ENCODE measurements at places on chromosomes 16 and 17.
A peak's percentile ranks its signal among the peaks of the same experiment; 100 is the strongest.

GRCh38 chr17:45003877-45004276 is 35.8 kb upstream of the C1QL1 start:
- no peak for DNase-seq

GRCh38 chr16:1723450-1724147 is 17.6 kb downstream of the MAPK8IP3 start:
- peak; percentile 43 for DNase-seq

GRCh38 chr16:58211846-58212245 is 13.9 kb upstream of the CSNK2A2 start:
- DNase-seq = no peak

- DNase-seq = no peak
These were observed 132.8 kb upstream of the NETO2 start for GRCh38 chr16:47276522-47276921.

DNA sequence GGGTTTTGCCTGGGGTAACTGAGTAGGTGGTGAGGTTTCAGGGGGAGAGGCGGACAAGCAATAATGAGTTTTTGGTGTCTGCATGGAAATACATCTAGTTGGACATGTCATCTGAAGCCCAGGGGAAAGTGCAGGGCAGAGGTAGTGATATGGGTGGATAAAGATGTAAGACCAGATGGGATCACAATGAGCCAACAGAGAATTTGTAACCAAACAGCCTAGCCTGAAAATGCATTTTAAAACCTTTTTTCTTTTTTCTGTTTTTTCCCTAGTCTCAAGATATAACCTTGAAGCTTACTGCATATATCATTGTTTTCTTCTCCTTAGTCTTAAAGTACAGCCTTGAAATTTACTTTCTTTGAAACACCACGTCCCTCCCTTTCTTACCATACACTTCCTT is 3.7 kb upstream of the ZNF19 start:
- no peak for DNase-seq

DNA sequence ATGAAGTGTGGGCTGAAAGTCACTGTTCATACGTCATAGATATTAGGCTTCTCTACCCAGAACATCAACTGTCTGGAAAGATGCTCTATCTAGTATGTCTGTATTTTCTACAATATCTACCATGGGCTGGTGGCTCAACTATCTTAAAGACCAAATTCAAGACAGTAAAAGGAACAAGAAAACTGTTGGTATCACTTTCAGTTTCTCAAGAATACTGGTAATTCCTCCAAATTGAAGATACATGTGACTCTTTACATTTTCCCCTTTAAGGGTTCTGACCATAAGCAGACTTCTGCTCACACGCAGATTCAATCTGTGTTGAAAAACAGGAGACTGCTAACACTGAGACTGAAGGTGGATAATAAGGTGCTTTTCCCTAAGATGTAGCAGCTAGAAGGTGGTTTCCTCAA is 24.2 kb downstream of the XPO6 start:
- no peak for DNase-seq

DNA sequence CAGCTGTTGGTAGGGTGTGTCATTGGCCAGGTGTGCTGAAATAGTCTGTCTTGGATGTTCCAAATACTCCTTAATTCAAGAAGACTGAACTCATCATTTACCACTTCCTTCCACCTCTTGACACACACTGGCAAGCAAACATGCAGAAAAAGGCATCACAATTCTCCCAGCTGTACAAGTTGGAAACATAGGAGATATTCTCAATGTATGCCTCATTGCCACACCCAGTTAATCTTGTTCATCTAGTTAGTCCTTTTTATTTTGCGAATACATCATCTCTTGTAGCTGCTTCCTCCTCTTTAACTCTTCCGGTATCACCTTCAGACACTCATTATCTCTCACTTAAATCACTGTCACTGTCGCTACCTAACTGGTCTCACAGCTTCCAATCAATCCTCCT is 75.1 kb upstream of the GOT2 start:
- no peak for DNase-seq

GRCh38 chr17:39138431-39139160 is 12.8 kb downstream of the PLXDC1 start:
- DNase-seq = no peak

- DNase-seq = no peak
These were observed 1.3 kb downstream of the IGFALS start for GRCh38 chr16:1791943-1792812.

DNA sequence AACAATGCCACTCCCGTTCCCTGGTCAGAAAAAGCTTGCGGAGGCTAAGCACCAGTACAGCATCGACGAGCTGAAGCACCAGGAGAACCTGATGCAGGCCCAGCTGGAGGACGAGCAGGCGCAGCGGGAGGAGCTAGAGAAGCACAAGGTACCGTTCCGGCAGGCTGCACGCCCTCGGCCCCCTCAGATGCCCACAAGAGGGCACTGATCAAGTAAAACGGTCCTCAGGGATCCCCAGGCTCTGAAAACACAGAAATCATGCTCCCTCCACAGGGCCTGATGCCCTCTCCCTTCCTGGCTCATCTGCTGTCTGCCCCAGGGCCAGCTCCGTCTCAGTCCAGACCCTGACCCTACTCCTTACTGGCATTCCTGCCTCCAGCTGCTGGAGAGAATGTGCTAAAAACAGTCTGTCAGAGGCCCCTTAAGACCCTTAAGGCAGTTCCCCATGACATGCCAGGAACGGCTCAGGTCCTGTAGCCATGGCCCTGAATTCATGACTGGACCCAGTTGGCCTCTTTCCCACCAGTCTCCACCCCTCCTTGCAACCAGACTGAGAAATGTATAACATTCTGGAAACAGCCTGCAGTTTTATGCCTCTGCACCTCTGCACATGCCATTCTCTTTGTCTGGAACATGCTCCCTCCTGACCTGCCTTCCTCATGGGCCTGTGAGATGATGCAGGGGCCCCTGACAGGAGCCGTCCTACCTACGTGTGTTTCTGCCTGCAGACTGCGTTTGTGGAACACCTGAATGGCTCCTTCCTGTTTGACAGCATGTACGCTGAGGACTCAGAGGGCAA is 21.8 kb downstream of the DRC3 start:
- no peak for DNase-seq

- DNase-seq = no peak
These were observed 5.6 kb upstream of the ST3GAL2 start for GRCh38 chr16:70444249-70445063.

- no peak for DNase-seq
These were observed 17.3 kb downstream of the COTL1 start for GRCh38 chr16:84600343-84601229.

DNA sequence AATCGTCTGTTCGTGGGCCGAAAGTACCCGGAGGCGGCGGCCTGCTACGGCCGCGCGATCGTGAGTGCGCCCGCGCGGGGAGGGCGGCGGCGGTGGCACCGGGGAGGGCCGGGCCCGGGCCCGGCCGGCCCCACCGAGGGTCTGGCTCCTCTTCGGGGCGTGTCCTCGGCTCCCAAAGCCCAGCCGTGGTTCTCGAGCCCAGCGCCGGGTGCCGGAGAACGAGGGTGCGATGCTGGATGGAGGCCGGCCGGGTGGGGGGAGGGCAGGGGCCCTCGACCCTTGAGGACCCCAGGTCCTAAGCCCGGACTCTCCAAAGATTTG is 375 bp downstream of the STUB1 start:
- DNase-seq = no peak

GRCh38 chr17:310111-311010 is 42.2 kb downstream of the RPH3AL start:
- DNase-seq = no peak

DNA sequence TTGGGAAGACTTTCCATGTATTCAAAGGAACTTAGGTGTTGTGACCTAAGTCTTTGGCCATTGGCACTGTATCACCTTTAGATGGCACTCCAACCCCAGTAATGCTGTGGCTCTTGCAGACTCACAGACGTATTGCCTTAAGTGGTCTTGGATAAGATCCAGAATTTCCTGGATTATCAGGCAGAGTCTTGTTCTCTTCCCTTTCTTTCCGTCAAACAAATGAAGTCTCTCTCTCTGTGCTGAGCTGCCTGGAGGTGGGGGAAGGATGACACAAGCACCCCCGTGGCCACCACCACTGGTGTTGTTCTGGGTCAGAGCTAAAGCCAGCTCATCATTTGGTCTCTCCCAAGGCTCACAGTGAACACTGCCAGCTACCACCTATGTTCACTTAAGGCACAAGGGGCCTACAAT is 789.9 kb upstream of the KIF2B start:
- no peak for DNase-seq

DNA sequence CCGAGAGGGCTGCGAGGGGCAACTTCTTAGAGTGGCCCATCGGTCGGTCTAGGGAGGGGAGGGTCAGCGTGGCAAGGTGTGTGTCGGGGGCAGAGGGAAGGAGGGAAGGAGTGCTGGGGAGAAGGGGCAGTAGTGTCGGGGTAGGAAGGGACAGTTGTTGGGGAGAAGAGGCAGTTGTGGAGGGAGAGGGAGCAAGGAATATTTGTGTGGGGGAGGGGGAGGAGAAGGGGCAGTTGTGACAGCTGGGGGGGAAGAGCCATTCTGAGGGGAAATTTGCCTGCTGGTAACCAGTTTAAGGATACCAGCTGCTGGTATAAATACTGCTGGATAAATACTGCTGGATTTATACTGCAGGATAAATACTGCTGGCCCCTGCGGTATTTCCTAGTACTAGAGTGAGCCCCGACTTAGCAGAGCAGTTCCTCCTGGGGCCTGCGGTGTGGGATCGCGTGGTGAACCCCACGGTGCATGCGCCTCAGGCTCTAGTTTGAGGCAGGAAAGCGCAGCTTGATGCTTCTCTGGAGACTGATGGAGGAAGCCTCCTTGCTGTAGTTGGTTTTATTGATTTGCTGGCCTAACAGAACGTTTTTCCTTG is 309 bp downstream of the DNAH2 start:
- DNase-seq = no peak

DNA sequence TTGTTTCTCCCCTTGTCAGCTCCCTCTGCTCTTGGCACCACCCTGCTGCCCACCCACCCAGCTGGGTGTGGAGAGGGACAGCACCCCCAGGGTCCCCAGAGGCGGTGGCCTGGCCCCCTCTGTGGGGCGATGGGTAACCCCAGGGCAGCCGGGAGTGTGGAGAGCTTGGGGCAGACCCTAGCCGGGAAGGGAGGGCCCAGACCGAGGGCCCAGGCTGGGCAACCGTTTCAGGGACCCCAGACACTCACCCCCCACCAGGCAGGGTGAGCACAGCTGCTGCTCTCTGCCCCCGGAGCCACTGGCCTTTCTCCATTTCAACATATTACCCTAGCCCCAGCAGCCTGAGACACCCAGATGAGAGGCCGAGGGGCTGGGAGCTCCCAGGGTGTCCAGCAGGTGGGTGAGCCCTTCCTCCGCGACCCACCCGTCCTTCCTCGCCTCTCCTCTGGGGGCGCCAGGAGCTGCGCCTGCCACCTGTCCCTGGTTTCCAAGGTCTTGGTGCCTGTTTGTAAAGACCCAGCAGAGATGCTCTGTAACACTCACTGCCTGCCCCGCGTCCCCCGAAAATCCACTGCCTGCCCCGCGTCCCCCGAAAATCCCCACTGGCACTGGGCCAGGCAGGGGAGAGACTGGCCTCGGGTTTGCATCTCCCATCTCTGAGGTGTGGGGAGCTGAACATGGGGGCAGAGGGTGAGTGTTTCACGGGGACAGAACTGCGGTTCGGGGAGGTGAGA is 45.4 kb downstream of the BAHCC1 start:
- no peak for DNase-seq

- no peak for DNase-seq
These were observed 42.4 kb downstream of the TOM1L2 start for GRCh38 chr17:17929655-17930380.

DNA sequence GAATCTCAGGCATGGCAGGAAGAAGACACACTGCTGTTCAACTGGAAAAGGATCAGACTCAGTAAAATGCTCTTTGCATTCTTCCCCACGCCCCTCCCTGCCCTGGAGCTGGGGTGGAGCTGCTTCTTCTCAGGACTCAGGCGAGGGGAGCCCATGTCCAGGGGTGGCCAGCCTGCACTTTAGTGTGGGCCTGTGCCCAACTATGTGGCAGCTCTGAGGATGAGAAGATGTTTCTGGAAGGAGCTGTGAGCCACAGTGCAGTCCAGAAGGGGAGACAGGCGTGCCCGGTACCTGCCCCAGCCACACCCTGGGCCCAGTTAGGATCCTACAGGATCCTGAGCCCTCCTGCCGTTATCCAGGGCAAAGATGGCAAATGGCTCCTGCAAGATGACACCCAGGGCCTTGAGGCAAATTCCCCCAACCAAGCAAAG is 120.3 kb downstream of the ANKRD11 start:
- no peak for DNase-seq

GRCh38 chr16:79899316-79899715 is 298.8 kb upstream of the MAF start:
- no peak for DNase-seq

DNA sequence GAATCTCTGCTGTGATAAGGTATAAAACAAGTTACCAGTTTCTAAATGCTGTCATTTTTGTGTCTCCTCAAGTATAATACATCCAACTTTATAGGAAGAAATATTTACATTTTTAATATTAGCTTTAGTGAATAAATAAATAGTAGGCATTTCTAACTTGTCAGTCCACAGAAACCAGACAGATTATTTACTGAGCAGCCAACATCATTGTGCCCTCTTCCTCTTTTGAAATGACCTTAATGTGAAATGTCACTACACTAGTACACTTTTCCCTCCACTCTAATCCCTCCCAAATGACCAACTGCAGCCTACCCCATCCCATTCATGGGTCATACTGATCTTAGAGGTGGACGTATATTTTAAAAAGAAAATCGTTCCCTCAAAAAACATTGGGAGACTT is 9.2 kb downstream of the STXBP4 start:
- DNase-seq = no peak

DNA sequence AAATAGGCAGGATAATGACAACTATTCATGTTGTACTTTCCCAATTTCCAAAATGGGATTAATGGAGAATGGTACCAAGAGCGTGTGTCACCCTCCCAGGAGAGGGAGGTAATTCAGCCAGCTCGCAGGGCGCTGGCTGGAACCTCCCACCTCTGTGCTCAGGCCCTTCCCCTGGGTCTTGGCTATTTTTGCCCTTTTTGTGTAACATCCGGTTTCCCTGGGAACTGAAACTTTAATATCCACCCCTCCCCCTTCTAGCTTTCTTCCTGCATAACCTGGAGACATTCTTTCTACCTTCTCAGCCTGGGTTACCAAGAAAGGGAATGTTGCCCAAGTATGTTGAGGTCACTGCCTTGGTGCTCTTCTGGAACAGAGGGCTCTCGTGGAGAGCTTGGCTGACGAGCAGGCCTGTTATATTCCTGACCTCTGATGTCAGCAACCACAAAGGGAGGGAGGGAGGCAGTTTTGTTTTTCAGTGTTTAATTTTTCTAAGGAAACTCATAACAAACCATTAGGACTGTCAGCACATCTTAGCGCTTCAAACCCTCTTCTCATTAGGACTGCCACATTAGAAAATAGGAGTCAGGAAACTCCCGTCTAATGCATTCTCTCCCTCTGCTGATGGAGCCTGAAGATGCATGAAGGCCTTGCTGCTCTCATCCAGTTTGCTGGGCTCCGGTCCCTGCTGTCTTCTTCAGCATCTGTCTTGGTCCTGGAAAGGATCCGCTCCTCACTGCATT is 25.6 kb downstream of the ITGB3 start:
- DNase-seq = no peak

- DNase-seq = no peak
These were observed 68.8 kb downstream of the GPR139 start for GRCh38 chr16:20004931-20005330.

GRCh38 chr17:60110586-60110985 is 31.9 kb upstream of the HEATR6 start:
- DNase-seq = no peak
